ENCODE measurements at places on chromosomes 12 and 14.

DNA sequence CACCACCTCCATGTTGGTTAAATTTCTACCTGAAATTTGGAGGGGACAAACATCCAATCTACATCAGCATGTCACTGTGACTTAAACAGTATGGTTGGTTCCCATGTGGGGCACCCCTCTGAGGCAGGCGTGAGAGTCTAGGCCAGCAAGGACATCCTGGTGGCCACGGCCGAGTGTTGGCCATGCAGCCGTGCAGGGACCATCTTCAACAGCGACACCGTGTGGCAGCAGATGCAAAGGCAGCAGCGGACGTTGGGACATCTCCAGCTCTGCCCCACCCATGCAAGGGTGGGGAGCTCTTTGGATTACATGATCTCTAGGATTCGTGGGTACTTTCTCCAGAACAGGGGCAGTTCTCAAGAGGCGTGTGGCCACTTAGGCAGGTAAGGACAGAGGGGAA is 49.8 kb downstream of the NOC4L start:
- DNase-seq: peak; percentile 44

GRCh38 chr14:52272375-52272774 is 4.9 kb downstream of the PTGDR start:
- DNase-seq: peak; percentile 3

DNA sequence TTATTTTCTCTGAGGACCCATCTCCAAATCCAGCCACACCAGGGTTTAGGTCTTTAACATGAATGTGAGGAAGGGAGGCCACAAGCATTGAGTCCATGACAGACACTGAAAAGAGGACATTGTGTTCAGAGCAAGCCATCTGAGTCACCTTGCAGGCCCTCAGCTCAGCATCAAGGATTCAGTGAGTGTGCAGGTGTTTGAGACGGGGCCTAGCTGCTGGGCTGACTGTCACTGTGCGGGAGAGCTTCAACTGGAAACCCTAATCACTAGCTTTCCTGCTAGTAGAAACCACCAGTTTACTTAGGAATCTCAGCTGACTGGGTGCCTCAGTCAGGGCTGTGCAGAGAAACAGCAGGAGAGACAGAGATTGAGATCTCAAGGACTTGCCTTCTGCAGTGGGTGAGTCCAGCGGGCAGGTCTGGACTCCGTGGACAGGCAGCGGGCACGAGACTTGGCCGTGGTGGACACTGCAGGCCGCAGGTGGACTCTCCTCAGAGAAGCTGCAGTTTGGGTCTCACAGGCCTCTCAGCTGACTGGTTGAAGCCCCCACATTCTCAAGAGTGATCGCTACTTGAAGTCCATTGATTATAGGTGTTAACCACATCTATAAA is 86.1 kb upstream of the DYNC1H1 start:
- DNase-seq: peak; percentile 4

GRCh38 chr14:84937016-84937415 is 592.9 kb upstream of the FLRT2 start:
- DNase-seq: no peak

GRCh38 chr12:26728205-26729050 is 104.6 kb downstream of the ITPR2 start:
- no peak for DNase-seq

- DNase-seq: no peak
Measured at GRCh38 chr12:51925346-51926063, 18.2 kb downstream of the ACVRL1 start.

GRCh38 chr12:130163461-130164215 is 1.4 kb downstream of the FZD10 start:
- DNase-seq: no peak

DNA sequence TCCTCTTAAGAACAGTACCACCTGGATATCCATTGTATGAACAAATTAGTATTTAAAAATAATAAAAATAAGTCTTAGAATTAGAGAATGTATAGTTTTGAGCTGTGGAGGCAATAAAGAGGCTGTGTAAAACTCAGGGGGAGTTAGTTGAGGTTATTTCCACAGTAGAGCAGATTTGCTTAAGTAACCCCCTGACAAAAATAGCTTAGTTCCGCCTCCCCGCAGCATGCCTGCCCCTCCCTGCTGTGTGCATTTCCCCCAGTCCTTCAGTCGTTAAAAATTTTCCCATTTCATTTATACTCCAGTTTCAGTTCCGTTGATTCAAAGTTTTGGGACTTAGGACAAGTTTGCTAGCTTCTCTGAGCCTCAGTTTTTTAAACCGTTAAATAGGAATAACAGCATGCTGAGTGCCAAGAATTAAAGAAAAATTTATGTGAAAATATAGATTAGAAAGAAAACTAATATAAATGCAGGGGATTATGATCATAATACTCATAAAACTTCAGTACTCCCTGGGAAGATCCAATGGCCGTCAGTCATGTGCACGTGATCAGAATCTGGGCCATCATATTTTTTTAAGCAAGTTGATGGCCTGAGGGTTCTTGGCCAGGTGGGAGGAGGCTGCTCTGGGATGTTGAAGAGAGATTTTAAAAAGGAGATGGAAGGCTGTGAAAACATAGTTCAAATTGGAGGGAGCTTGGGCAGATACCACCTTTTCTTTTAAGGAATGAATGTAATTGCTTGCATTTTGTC is 14.5 kb upstream of the SLC38A2 start:
- DNase-seq: peak; percentile 81

DNA sequence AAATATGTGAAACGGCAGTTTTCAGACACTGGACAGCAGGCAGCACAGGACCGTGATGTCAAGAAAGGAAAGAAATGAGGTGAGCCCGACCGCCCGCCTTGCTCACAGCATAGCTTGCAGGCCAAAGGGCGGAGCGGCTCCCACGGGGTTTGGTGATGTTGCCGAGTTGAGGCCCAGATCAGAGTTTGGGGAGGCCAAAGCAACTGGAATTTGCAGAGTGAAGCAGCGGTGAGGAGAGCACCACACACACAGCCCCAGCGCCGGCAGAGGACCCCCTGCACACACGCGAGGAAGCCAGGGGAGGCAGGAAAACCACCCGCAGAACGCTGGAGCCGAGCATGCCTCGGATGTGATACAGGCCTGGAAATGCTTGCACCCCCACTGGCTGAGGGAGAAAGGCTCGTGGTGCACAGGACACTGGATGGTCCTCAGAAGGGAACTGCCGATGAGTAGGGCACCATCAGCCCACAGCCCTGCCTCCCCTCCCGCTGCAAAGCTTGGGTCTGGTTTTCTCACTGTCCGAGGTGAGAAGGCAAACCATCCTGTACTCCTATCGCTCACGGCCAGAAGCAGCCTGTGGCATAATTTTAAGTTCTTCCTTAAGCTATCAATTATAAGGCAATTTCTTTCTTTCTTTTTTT is 25.7 kb upstream of the PLD4 start:
- no peak for DNase-seq

DNA sequence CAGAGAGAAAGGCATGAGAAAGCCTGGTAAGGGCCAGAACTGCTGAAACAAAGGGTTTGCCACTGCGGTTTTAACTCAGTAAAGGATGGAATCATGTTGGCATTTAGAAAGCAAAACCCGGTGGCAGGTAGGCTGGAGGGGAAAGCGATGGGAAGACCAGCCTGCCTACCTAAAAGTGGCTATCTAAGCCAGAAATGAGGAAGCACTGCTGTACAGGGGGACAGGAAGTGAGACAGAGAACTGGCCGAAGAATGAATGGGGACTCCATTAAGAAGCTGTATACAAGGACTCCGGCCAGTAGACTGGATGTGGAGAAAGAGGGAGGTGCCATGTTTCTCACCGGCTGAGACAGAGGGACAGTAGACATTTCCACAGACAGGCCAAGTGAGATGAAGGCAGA is 48.2 kb downstream of the PPM1H start:
- peak; percentile 60 for DNase-seq

- DNase-seq: no peak
Measured at GRCh38 chr12:49026101-49026500, 7.5 kb upstream of the PRKAG1 start.

DNA sequence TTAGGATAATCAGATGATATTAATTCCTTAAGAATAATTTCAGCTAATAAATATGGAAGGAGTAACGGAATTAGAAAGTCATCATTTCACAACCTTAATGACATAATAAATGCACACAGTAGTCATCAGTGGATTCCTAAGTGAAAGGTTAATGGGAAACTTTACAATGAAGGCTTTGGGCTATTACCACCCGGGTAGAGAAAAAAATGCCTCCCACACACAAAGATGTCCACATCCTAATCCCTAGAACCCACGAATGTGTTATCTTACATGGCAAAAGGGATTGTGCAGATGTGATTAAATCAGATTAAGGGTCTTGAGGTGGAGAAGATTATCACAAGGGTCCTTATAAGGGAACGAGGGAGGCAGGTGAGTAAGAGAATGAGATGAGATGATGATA is 5.6 kb downstream of the TMED10 start:
- no peak for DNase-seq

DNA sequence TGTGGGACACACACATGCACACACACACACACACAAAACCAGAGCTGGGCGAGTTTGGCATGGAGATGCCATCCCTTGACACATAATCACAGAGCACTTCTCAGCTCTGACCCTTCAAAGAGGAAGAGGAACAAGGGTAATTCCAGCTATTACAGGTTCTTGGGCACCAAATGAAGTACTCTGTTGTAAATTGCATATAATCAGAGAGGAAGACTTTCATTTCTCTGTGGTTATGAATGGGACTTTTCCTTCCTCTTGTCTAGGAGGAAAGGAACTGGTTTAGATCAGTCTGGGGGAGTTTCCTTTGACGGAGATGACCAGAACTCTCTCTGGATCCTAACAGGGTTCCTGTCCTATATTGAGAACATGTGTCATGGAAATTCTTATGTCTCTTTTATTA is 26.4 kb upstream of the FGF6 start:
- DNase-seq: no peak

DNA sequence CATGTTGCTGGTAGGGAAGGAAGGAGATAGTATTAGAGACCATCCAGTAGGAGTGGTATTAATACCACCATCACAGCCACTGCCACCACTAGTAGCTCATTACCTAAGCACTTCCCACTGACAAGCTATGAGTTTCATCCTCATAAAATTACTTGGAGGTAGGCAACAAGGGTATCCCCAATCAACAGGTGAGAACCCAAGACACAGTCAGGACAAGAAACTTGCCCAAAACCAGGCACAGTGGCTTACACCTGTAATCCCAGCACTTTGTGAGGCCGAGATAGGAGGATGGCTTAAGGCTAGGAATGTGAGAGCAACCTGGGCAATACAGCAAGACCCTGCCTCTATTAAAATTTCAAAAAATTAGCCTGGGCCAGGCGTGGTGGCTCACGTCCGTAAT is 5.5 kb downstream of the ADCY6 start:
- no peak for DNase-seq

- no peak for DNase-seq
Measured at GRCh38 chr14:90546767-90547166, 149.9 kb downstream of the CALM1 start.

DNA sequence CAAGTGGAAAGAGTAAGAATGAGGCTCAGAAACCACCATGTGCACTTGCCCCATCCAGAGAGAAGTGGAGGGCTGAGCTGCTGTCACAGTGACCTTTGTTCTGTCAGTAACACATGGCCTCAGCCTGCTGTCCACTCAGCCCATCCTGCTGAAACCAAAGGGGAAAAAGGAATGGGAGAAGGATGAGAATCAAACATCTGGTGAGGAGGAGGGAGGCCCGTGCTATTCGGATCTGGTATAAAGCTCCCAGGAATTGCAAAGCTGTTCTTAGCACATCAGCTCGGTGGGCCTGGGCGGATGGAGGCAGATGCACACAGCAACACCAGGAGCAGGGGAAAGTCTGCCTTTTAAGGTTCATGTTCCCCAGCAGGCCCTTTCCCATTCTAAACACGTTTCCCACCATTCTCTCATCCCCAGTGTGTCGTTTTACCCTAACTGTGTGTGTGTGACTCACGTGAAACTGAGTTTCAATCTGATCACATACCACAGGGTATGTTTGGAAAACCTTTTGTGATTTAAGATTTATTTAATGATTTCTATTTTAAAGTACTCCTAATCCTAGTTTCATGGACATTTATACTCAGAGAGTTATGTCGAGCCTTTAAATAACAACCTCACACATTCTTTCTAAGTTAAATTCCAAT is 36.8 kb downstream of the RTRAF start:
- no peak for DNase-seq

- DNase-seq: peak; percentile 42
Measured at GRCh38 chr12:118166946-118167345, 31.0 kb downstream of the PEBP1 start.

GRCh38 chr14:74955229-74956026 is at the start of gene PGF:
Gene PGF, minus strand, starts transcription at chr14:74955597. Its CDS starts 355 bp downstream, at chr14:74955242.
- DNase-seq: peak; percentile 8

DNA sequence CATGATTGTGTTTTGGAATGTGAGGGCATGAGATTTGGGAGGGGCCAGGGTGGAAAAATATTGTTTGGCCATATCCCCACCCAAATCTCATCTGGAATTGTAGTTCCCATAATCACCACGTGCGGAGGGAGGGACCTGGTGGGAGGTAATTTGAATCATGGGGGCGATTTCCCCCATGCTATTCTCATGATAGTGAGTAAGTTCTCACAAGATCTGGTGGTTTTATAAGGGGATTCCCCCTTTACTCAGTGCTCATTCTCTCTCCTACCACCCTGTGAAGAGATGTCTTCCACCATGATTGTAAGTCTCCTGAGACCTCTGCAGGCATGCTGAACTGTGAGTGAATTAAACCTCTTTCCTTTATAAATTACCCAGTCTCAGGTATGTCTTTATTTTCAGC is 15.7 kb downstream of the OR10P1 start:
- DNase-seq: no peak

DNA sequence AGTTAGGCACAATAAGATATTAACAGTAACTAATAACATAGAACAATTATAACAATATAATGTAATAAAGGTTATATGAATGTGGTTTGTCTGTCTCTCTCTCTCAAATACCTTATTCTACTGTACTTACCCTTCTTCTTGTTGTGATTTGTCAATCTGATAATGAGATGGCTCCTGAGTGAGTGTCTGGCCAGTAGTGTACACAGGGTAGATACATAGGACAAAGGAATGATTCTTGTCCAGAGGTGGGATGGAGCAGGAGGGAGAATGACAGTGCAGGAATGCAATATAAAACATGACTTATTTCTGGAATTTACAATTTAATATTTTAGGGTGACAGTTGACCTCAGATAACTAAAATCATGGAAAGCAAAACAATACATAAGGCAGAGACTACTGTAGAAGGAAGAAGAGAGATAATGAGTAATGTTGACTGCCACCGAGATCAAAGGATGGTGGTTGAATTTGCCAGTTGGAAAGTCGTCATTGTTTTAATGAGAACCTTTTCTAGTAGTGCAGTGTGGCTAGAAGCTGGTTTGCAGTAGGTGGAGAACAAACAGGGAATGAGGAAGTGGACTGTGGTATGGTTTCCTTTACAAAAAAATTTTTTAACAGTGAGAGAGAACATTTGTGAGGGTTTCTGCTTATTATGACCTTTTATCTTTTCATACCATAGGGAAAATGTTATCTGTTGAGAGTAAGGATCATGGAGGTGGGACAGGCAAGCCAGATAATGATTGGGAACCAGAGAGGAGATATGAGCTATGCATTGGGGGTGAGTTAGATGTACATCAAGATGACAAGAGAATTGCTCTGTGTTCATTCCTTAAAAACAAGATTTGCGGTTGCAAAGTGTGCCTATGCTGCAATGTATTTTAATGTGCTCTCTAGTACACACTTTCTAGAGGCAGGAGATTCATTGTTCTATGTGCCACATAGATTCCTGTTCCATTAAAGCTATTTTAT is 458.3 kb downstream of the BTG1 start:
- DNase-seq: no peak
